ENCODE measurements at places on chromosomes 11 and 22.
A peak's percentile ranks its signal among the peaks of the same experiment; 100 is the strongest.

- DNase-seq: no peak
Observed at GRCh38 chr11:69541001-69541285, 59.5 kb downstream of the LINC01488 start.

- DNase-seq: no peak
Observed at GRCh38 chr11:36162006-36162882, 127.0 kb downstream of the COMMD9 start.

DNA sequence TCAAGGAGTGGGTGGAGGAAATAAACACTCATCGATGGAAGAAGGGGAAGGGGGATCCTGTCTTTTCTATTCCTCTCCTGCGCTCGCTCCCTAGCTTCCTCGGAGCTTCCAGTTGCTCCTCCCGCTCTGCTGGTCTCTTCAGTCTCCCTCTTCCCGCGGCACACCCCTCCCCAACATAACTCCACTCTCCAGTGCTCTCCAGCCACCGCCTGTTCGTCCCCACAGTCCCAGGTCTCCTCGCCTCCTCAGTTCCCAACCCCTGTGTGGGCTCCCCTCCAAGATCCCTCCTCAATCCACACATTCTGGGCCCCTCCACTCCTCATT is 438 bp downstream of the ZW10 start:
- DNase-seq: peak; percentile 29

GRCh38 chr11:64120951-64121569 is 44.9 kb downstream of the MACROD1 start:
- no peak for DNase-seq

GRCh38 chr11:121575963-121576290 is 123.2 kb upstream of the SORL1-AS1 start:
- DNase-seq: no peak

DNA sequence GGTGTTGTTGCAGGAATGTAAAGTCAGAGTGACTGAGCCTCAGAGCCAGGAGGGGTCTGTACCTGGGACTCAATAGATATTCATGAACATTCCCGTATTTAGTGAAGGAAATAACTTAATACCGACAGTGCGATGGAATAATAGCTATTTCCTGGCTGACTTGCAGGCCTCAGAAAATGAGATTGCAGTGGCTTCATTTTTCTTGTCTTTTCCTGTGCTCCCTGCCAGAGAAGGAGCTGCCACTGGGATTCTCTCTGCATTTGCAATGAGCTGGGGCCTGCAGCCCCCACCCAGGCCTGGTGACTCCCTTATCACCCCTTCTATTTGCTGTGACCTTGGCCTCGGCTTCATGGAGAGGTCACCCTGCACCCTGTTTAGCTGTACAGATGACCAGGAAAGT is 173.4 kb downstream of the MIAT start:
- DNase-seq: no peak

DNA sequence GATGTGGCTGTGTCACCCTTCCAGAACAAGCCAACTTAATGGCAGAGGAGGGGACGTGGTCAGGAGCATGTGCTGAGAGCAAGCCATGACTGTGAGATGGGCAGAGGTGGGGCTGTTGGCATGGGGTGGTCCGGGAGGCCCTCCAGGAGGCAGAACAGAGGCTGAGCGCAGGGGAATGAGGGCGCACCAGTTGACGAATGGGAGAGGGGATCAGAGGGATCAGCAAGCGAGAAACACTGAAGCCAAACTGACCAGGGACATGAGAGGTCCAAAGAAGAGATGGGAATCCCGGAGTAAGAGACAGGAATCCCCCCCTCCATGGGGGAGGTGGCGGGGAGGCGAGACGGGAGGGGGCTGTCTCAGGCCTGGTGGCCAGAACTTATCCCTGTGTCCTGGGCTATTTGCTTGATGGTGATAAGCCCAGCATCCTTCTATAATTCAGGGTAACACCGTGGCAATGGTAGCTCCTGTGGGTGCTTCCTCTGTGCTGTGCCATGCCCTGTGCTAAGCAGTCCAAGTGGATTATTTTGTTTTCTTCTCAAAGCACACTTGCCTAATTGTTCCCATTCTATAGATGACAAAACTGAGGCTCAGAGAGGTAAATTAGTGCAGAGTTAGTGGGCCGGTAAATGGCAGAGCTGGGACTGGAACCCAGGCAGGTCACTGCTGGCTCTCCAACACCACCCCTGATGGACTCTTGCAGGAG is 83.4 kb upstream of the SHISAL1 start:
- no peak for DNase-seq

- no peak for DNase-seq
Observed at GRCh38 chr11:118878163-118878563, 5.5 kb upstream of the CXCR5 start.

- DNase-seq: no peak
Observed at GRCh38 chr11:77630157-77630710, 7.4 kb downstream of the CLNS1A start.

DNA sequence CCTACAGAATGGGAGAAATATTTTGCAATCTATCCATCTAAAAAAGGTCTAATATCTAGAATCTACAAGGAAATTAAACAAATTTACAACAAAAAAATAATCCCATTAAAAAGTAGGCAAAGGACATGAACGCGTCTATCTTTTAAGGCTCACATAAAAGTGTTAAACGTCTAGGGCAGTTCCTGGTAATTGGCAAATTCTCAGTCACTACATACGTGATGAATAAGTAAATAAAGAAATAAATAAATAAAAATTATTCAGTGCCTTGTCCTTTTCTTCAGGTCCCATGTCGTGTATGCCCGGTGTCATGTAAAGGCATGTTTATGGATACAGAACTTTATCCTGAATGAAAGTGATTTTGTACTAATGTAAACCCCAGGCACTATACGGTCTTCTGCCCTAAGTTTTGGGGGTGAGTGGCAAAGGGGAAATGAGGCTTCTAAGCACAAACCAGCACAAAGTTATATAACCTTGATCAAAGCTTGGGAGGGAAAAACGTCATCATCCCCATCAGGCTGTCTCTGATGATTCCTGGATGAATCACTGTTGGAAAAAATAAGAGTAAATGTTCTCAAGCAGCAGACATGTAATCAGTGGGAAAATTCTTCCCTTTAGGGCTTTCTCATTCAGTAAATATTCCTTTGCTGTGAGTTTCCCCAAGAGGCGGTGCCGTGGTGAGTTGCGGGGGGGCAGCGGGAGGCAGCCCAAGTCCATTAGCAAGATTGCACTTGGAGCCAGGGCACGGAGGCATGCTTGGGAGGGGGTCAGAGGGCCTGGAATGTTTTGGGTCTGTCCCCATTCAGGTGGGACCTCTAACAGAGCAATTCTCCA is 30.4 kb upstream of the MICAL2 start:
- peak; percentile 96 for DNase-seq

DNA sequence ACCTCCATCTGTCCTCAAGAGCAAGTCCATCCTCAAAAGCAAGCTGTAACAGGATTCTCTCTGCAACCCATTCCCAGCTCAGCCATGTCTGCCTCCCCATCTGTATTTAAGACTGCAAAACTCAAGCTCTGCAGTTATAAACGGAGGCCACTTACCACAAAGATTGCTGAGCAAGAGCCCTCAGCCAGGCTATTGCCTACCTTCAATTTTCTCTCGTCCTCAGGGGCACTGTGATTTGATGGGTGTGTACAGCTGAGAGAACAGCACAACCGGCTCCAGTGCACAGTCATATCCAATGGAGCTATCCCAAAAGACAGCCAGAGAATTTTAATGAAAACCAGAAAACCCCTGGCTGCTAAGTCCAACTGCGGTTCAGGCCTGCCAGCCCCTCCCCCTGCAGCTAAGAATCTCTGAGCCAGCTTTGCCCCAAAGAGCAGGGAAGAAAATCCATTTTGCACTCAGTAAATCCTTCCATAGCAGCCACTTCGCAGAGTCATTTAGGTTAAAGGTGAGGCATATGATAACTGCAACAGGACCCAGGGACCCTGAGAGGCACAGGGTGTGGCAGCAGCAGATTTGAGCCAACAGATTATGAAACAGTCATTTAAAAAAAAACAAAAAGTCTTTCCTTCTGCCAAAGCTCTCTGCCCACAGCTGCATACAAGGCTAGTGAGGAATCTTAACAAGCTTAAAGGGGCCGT is 37.6 kb downstream of the RAB30 start:
- DNase-seq: peak; percentile 63

DNA sequence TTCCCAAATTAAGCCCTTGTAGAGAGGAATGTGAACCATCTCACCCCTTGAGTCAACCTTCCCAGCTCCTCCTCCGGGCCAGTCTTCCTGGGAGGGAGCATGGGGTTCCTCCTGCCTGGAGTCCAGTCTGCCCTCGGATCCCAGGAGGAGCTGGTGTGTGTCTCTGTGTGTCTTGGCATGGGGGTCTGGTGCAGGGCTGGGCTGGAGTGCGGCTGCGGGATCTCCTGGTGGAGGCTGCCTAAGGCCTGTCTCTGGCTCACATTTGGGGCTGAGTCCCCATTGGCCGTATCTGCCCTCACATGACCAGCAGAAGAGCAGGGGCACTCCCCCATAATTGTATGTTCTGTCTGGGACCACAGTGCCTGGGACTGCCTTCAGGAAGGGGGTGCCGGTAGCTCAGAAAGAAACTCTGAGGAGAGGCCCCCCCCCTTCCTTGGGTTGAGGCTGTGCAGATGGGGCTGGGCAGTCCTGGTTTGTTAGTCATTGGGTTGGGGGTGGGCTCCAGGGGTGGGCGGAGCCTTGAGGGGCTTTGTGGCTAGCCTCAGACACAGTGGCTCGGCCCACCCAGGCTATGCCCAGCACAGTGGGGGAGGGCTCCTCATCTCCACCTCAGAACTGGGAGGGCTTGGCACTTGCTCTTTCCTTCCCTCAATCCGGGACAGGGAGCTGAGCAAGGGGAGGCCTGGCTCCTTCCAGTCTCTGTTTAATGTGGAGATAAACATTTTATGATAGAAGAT is 2.9 kb downstream of the C1QTNF5 start:
- DNase-seq: peak; percentile 50

GRCh38 chr11:15123849-15124248 is 9.1 kb downstream of the INSC start:
- peak; percentile 71 for DNase-seq

DNA sequence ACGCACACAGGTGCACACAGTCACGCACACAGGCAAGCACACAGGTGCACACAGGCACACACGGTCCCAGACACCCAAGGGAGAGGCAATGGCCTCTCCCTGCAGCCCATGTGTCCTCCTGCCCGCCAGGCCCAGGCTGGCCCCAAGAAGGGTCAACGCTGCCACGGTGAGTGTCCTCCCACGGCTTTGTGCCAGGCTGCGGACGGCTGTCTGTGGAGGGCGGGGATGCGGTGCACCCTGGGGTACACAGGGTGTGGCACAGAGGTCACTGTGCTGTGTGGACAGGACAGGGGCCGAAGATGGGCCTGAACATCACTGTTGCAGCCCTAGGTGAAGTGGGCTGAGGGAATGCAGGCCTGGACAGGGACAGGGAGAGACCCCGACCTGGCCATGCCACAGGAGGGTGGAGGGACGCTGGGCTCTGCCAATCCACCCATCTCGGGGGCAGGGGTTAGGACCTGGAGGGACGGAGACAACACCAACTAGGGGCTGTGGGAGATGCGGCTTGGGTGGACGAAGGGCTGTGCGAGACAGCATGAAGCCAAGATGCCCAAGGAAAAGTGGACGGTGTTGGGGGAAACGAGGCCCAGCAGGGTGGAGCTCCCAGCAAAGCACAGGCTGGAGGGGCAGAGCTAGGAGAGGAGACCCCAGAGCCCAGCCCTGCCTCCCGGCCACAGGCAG is 523.8 kb downstream of the BRD1 start:
- no peak for DNase-seq

DNA sequence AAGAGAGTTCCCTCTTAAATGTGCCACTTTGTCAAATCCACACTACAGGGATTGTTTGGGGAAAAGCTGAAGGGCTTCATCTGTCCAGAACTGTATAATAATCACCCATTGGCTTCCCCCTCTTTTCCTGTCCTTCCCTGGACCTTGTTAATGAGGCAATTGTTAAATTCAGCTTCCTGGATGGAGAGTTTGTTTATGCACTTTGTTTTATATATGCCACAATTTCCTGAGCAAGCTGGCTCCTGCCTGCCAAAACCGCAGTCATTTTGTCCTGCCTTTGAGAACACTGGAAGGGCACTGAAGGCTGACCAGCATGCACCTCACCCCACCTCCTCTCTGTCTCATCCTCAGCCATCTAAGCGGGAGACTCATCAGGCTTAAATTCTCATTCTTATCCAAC is 86.2 kb downstream of the MSANTD4 start:
- DNase-seq: peak; percentile 30

DNA sequence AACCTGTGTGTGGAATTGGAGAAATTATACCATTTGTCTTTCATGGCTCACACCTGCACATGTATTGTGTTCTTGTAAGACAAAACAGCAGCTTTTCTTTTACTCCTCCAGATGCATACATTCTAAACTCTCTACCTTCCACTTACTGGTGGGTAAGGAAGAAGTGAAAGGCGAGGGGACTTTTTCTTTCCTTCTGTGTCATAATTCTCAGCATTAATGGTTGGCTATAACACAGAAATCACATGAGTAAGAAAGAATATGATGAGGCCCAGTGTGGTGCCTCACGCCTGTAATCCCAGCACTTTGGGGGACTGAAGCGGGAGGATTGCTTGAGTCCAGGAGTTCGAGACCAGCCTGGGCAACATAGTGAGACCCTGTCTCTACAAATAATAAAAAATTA is 57.8 kb upstream of the SHANK2 start:
- no peak for DNase-seq

GRCh38 chr22:48135592-48135991 is 1373.1 kb downstream of the TBC1D22A start:
- DNase-seq: no peak

GRCh38 chr22:27952091-27952490 is 33.0 kb upstream of the PITPNB start:
- peak; percentile 80 for DNase-seq

GRCh38 chr11:10302359-10302743 is 2.5 kb upstream of the ADM start:
- DNase-seq: no peak

- DNase-seq: no peak
Observed at GRCh38 chr11:130655300-130655699, 206.9 kb downstream of the ADAMTS15 start.

- no peak for DNase-seq
Observed at GRCh38 chr11:2265396-2265795, 5.0 kb downstream of the ASCL2 start.

DNA sequence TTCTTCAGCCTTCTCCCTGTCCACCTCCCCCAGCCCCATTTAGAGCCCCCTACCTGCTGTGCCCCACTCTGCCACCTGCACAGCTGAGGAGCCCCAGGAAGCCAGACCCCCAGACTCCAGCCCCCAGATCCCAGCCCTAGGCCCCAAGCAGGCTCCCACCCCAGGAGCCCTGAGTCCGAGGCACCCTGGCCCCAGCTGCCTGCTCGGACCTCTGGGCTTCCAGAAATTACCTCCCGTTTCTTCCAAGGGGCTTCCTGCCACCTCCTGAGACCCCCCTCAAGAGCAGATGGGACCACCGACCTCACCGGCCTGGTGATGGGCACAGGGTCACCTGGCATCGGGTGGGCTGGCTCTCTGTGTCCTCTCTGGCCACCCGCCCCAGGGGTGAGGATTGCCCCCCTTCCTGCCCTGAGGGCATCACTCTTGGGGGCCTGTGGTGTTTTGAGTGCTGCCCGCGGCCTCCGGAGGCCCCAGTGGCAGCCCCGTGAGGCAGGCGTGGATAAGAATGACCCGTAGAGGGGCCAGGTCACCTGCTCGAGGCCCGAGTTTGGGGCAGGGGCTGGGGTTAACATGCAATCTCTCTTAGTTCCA is 18.3 kb upstream of the TALDO1 start:
- DNase-seq: no peak

- no peak for DNase-seq
Observed at GRCh38 chr22:35662914-35663313, 14.7 kb downstream of the APOL6 start.

GRCh38 chr11:67489203-67489884 is 6.5 kb downstream of the AIP start:
- no peak for DNase-seq
